SW480 (cell line): ENCODE measurements at places on chromosomes 5 and 9.

- no peak for DNase-seq
Observed at GRCh38 chr9:79829566-79830302, 258.0 kb downstream of the TLE4 start.

- DNase-seq = no peak
Observed at GRCh38 chr5:64682608-64683007, 7.7 kb upstream of the SHISAL2B start.

GRCh38 chr5:165497707-165498106 is 1992.3 kb downstream of the MAT2B start:
- DNase-seq = peak; percentile 46

GRCh38 chr9:116900543-116900942 is 213.4 kb downstream of the TRIM32 start:
- DNase-seq = no peak

GRCh38 chr5:40436535-40437237 is 243.0 kb upstream of the PTGER4 start:
- DNase-seq = no peak
